ENCODE measurements at places on chromosomes 12 and 14.

DNA sequence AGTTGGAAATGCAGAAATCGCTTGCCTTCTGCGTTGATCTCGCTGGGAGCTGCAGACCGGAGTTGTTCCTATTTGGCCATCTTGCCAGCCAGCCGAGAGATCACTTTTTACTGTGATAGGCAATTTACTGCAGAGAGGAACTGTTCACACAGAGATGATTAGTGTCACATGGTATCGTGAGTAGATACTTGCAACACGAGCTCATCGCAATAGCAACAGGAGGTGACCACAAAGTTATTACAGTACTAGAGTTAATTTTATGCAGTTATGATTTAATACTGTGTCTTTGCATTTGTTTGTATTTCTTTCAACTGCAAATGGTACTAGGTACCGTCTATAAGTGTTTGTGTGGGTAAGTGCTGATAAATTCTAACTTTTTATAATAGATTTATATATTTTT lies 27.8 kb downstream of the NOPCHAP1 start:
- DNase-seq, result no peak

DNA sequence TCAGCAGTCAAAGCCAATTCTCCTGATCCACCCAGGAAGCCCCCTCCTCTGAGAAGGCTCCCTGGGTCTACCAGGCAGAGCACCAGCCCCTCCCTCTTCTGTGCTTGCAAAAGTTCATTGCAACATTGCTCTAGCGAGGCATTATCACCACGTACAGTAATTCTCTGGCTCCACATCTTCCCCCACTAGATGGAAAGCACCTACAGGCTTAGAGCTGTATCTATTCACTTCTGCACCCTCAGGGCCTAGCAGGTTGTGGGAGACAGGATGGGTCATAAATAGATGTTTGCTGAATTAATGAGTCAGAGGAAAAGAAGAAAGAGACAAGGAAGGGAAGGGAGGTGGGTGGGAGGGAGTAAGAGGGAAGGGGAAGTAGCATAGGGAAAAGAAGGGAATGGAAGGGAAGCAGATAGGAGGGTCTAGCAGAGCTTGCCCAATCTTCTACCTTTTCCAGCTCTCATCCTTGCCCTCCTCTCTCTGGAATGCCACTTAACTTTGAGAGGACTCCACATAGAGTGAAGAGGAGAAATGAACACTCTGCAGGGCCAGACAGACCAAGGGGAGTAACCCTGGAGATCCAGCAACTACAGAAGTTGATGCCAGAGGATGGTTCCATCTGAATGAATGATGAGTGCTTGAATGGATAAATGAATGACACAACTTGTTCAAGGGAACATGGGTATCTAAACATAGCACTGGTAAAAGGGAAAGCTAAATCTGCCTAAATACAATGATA lies 42.0 kb upstream of the NT5DC3 start:
- no peak for DNase-seq

DNA sequence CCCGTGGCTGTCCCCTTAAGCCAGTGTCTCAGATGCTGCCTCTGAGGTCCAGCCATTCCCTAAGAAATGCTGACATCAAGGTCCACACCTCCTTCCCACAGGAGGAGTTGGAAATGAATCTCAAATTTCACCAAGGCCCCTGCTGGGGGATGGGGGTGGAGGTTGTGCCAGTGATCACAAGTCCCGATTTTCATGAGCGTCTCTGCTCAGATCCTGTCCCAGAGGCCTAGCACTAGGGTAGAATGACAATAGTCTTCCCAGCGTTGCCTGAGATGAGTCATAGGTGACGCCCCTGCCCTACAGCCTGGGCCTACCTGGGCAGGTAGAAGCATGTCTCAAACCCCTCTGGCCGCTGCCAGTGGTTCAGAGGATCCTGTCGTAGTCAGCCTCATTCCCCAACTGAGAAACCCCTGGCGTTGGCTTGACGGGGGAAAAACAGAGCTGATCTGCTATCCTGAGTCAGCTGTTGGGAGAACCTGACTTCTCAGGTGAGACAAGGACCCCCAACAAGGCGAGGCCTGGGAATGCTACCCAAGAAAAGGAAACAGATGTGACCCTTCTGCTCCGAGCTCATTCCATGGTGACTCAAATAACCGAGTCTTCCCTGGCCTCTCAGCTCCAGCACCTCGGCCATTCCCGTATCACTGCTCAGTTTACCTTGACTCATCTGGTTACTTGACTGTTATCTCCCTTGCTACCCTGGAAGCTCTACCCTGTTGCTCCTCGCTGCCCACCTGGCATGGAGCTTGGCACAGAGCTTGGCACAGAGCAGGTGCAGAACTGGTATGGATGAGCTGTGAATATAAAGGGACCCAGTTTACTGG lies 21.8 kb upstream of the SPPL3 start:
- no peak for DNase-seq

DNA sequence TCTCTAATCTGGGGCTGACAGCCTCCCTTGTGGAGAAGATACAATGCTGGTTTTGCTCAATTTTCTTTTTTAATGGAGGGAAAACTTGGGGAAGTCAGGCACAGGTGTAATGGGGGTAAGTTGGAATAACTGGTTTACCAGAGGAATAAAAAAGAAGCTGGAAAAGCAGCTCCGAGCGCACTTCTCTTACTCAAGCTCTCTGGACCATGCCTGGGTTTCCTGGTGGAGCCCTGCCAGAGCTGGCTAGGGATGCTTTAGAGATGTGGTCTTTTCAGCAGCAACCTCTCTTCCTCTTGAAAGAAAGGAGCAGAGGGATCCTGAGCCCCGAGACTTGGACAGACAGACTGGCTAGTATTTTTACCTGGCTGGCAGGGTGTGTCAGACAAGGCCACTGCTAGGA lies 3.9 kb upstream of the KCNA5 start:
- DNase-seq, result no peak

- DNase-seq, result peak; percentile 29
Observed at GRCh38 chr12:9149372-9149771, 33.7 kb upstream of the A2M start.

DNA sequence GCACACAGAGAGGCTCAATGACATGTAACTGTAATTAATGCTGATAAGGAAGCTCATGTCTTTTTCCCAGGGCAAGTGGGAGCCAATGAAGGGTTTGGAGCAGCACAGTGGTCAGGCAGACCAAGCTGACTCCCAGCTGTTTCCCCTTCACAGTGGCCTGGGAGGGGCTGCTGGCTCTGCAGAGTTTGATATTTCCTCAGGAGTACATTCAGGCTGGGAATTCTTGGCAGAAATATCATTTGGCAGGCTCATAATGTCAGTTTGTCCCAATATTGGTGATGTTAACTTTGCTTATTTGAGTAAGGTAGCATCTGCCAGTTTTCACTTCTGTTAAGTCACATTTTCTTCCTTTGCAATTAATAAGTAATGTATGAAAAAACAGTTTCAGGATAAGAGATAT lies 247.0 kb downstream of the EMP1 start:
- DNase-seq, result no peak

DNA sequence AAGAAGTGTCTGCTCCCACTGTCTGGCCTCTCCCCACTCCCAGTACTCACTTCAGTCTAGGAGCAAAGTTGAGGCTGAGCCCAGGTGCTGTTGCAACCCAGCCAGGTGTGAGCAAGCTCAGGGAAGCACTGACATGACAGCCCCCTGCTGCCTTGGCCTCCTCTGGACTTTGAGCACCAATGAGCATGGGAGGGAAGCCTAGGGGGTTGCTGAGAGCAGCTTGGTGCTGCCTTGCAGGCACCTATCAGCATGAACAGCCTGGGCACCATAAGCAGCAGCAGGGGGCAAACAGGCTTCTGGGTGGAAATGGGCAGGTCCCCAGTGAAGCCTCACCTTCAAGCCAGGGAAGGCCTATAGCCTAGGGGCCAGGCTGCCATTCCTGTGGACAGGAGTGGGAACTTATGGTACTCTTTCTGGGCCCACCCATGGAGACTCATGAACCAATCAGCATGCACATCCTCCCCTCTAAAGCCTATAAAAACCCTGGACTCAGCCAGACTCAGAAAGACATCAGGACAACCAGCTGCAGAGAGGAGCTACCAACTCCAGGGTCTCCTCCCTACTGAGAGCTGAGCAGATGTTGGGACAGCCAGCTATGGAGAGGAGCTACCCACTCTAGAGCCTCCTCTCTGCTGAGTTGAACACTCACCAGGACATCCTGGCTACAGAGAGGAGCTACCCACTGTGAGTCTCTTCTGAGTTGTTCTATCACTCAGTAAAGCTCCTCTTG lies 49.3 kb downstream of the EGLN3 start:
- no peak for DNase-seq

DNA sequence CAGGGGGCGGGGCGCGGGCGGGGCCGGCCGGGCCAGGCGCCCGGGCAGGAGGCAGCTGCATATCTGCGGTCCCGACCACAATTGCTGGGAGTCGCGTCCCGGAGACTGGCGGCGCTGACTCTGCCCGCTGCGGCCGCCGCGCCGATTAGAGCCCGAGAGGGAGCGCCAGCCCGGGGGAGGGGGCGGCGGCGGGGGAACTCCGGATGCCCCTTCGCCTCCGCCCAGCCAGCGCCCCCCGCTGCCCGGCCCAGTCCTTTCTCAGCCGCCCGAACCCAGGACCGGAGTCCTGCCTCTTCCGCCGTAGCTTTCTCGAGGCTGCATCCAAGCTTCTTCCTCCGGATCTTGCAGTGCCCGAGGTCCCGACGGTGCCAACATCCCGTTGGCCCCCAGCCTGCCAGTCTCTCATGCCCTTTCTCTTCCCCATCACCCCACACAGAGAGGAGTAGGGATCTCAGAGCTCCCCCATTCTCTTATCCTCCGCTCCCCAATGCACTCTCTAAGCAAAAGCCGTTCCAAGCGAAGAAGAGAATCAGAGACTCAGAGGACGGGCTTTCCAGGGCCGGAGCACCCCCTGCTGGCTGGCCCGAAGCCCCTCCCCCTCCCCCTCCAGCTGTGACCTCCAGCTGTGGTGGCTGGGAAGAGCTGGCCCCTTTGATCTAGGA lies 8.8 kb upstream of the SP7 start:
- DNase-seq, result peak; percentile 68

GRCh38 chr12:56469007-56469930 lies 891 bp downstream of the SPRYD4 start:
- DNase-seq, result peak; percentile 41

GRCh38 chr12:100576331-100577036 lies 3.0 kb downstream of the GAS2L3 start:
- DNase-seq, result peak; percentile 57

GRCh38 chr12:69238589-69239351 lies 599 bp upstream of the CPSF6 start:
- peak; percentile 7 for DNase-seq

- no peak for DNase-seq
Observed at GRCh38 chr14:74176400-74176793, 62.9 kb upstream of the VSX2 start.

- DNase-seq, result no peak
Observed at GRCh38 chr12:48961331-48961730, 4.0 kb upstream of the ARF3 start.

- no peak for DNase-seq
Observed at GRCh38 chr12:48198672-48198971, 4.5 kb downstream of the OR10AD1 start.

DNA sequence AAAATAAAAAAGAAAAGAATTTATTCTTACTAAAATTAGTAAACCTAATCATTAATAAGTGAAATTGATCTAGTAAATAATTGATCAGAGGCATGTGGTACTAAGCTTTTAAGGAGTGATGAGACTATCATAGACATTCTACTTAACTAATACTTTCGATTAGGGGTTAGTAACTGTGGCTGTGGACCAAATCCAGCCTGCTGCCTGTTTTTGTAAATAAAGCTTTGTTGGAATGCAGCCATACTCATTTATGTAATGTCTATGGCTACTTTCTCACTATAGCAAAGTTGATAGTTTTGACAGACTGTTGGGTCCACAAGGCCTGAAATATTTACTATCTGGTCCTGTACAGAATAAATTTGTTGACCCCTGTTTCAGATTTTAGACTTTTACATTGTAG lies 63.2 kb downstream of the PLEKHA5 start:
- no peak for DNase-seq

DNA sequence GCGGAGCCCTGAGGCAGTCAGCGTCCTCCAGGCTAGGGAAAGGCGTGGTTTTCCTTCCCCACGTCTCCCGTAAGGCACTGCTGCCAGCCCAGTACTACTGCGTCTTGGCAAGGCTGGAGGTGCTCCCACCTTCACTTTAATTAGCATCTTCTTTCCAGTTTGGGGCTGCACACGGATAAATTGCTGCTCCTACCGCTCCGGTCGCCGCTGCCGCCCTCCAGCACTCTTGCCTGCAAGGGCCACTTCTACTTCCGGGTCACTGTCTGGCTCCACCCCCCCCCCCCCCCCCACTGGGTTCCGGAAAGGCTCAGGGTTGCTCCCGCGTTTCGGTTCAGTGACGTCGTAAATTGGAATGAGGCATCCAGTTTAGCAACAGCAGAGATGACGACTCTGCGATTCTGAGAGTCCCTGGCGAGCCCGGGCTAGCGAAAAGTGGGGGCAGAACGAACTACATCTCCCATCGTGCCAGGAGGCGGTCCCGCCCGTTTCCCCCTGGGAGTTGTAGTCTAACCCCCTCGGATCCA lies at the start of gene NEDD8:
NEDD8 (minus strand) TSS at position 247 of the 524 bp plus-strand sequence; CDS start at position 147, 100 bp downstream.
- DNase-seq, result peak; percentile 88

- DNase-seq, result peak; percentile 63
Observed at GRCh38 chr12:107684990-107685359, 624 bp upstream of the PWP1 start.

- DNase-seq, result no peak
Observed at GRCh38 chr14:51834240-51834639, 26.2 kb upstream of the GNG2 start.

- no peak for DNase-seq
Observed at GRCh38 chr12:46154221-46154985, 114.4 kb downstream of the SLC38A1 start.

GRCh38 chr12:8818526-8818925 lies 3.9 kb upstream of the A2ML1 start:
- no peak for DNase-seq

DNA sequence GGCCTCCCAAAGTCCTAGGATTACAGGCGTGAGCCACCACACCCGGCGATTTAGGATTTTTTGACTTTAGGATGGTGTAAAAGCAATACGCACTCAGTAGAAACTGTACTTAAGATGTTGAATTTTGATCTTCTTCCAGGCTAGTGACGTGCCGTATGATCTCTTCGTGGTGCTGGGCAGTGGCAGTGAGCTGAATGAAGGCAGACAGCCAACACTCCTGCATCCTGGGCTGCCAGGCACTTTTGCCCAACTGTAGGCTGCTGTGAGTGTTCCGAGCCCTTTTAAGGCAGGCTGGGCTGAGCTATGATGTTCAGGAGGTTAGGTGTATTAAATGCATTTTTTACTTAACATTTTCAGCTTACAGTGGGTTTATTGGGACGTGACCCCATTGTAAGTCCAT lies 21.3 kb downstream of the IL31 start:
- no peak for DNase-seq

DNA sequence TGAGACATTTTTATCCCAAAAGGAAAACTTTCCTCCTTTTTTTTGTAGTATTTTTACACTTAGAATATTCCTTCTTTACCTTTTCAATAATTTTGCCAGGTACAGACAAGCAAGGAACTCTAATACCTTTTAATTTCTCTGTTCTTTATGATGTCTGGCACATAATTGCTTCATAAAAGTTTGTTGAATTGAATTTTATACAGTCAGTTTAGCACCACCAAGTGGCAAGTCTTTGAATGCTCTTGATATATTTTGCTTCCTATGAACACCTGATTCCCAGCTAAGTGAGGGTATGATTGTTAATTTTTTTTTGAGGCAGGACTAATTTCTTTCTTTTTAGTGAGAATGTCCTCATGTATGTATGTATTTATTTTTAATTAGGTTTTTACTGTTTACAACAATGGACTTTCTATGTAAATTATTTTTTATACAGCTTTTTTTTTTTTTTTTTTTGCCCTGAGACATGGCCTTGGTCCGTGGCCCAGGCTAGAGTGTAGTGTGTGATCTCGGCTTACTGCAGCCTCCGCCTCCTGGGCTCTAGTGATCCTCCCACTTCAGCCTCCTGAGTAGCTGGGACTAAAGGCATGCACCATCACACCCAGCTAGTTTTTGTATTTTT lies 6.9 kb downstream of the TBC1D15 start:
- peak; percentile 61 for DNase-seq

GRCh38 chr12:45409966-45410365 lies 194.1 kb downstream of the ANO6 start:
- DNase-seq, result no peak
